ENCODE measurements at places on chromosomes 11 and 22.
A peak's percentile ranks its signal among the peaks of the same experiment; 100 is the strongest.

DNA sequence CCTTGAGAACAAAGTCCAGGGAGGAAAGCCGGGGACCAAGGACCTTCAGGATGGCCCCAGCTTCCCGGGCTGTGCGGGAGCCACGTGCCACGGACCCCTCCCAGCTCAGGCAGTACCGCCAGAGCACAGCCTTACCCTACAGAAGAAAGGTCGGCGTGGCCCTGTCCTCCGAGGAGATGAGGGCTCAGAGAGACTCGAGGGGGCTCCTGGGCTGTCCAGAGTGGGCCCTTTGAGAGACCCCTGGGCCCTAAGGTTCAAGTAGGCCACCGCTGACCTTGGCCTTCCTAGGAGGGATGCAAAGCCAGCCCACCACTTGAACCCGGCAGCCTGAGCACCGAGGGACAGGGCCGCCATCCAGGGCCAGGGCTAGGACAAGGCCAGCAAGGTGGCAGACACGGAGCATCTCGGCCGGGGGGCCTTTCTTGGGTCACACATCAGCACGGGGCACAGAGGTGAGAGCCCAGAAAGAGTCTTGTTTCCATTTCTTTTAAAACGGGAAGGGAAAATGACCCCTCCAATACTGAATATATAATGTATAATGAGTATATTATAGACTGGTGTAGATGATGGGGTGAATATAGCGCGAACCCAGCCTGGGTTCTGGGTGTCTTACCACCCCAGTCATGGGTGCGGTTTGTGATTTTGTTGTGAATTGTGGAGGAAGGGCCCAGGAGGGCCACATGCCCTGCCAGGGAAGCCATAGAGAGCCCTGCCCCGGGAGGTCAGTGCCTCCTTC lies 34.4 kb upstream of the PPARA start:
- no peak for DNase-seq

GRCh38 chr11:12653729-12654128 lies 20.5 kb upstream of the TEAD1 start:
- no peak for DNase-seq

DNA sequence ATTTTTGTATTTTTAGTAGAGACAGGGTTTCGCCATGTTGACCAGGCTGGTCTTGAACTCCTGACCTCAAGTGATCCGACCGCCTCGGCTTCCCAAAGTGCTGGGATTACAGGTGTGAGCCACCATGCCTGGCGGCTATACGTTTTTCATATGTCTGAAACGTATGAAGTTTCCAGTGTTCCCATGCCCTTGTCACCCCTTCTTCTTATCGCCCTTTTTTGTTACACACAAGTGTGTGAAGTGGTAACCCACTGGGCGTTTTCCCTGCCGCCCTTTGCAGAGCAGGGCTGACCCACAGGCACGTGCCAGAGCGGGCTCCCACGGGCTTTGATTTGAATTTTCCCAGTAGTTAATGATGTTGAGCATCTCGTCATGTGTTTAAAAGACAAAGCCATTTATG lies 17.0 kb downstream of the PIM3 start:
- DNase-seq, result no peak

GRCh38 chr11:57205041-57205641 lies 23.4 kb downstream of the LRRC55 start:
- DNase-seq, result no peak

- DNase-seq, result no peak
Measured at GRCh38 chr11:15159085-15159484, 44.4 kb downstream of the INSC start.

DNA sequence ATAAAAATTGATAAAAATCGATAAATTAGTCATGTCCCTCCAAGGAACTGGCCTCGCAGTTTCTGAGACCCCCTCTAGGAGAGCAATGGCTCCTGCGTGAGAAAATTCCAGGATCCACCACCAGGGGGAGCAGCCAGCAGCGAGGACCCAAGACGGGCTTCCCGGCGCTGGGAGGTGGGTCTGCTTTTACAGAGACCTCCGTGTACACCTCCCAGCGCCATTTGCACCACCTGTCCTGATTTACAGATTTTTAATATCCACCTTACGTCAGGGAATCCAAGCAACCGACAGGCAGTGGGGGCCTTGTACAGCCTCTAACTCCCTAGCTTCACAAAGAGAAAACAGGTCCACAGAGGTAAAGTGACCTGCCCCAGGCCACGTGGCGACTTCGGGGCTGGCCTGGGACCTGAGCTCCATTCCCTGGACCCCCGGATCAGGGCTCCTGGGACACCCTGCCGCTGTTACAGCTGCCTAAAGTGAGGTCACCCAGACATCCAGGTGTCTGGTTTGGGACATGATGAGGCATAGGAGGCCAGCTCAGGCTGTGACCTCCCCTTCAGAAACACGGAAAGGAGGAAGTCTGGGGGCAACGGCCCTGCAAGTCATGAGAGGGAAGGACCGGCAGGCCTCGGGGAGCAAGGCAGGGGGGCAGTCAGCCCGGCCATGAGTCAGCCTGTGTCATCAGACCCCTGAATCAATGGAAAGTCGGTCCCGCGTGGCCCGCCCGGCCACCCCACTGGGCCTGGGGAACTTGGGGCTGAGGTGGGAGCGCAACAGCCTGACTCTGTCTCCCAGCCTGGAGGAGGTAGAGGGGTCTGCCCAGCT lies 3.5 kb downstream of the OSM start:
- peak; percentile 80 for DNase-seq

DNA sequence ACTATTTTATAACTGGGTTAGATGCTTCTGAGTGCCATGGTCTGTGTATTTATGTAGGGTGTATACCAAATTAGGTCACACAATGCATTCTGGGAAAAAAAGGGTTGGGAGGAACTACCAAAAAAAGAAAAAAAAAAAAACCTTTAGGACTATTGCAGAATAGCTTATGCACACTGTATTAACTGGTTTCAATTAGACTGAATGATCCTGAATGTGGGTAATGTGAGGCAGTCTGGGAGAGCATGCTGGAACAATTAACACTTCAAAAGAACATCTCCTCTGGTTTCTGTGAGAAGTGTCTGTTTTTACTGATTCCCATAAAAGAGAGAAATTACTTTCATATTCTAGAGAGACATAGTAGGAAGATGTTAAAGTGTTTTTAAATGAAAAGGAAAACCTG lies 521.3 kb downstream of the DLG2 start:
- DNase-seq, result no peak

GRCh38 chr22:24171822-24172221 lies 9.5 kb upstream of the SUSD2 start:
- no peak for DNase-seq

DNA sequence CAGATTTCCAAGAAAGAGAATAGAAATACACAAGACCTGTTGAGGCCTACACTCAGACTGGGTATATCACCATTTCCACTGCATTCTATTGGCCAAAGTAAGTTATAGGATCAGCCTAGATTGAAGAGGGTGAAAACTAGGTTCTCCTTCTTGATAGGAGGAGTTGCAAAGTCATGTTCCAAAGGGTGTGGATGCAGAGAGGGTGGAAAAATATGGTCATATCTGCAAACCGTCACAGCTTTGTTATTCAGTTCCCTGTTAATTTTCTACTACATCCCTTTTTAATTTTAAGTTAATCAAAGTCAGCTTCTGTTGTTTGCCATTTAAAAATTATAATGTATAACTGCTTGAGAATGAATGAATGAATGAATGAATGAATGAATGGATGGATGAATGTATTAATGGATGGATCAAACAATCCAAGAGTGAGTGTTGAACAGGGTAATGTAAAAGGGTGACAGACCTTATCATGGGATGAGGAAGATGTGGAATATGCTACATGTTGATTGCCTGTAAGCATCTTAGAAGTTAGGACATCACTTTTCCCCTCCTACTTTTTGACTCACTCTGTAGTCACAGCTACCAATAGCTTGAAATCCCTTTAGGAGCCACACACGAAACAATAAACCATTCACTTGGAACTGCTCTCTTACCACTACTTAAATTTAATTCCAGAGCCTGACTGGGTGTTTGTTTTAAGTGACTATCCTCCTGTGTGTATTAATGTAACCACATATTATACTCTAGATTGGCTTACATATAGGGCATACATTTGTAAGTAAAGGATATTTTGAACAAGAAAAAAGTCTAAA lies 121.5 kb downstream of the CCDC34 start:
- DNase-seq, result no peak

GRCh38 chr11:95247127-95247684 lies 16.2 kb upstream of the SESN3 start:
- DNase-seq, result no peak

DNA sequence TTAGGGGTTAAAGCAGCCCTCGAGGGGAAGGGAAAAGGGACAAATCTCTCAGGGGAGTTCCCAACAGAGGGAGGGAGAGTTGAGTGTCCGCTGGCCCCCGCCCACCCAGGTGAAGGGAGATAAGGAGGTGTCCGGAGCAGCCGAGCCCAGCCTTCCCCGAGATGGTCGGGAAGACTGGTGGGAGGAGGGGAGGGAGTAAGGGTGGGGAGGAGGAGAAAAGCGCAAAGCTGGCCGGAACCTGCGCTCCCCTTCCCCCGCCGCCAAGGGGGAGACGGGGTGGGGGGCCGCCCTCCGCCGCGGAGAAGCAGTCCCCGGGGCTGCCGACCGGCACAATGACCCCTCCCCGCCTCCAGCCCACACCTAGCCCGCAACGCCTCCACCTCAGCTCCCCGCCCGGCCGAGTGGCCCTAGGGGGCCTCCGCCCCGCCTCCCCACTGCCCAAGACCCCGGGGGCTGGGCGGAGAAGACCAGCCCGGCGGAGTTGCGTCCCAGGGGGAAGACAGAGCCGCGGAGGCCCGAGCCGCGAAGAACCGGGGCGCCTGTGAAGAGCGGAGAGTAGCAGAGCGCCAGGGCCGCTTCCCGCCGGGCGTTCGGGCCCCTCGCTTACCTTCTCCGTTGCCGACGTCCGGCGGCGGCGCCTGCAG lies 479 bp downstream of the RSF1 start:
- DNase-seq, result peak; percentile 46

DNA sequence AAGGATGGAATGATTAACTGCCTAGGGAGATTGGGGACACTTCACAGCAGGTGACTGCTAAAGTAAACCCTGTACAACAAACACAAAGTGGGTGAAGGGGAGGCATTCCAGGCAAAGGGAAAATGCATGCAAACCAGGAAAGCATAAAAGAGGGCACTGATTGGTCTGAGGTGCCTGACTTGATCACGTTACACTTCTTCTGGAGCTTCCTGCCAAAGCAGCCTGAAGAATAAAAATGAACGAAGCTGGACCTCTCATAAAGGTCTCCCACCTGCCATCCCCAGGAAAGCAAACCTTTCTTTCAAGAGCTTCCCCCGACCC lies 46.7 kb upstream of the SCUBE2 start:
- no peak for DNase-seq

DNA sequence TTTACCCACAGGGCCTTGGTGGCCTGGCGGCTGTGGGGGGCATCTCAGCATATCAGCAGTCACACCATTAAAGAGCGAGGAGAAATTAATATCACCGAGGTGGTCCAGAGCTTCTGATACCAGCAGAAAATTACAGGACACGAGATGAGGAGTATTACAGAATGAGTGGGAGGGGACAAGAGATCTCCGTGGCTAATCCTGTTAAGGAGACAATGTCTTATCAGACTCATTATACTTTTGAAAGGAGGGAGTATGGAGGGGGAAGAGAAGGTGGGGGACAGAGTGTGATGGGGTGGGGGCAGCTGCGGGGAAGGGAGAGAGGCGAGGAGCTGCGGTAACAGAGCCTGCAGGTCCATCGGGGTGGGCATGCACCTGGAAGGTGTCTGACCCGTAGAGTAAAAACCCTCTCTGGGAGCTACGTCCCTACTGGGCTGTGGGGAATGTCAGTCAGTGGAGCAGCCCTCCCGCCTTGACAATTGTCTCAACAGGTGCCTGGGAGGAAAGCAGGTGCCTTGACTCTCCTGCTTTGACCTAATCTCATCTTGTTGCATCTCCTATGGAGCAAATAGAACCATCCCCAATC lies 224.2 kb downstream of the CEP164 start:
- DNase-seq, result no peak

GRCh38 chr22:46736705-46737104 lies 1.3 kb downstream of the CERK start:
- no peak for DNase-seq
